ENCODE measurements at places on chromosomes 13 and 19.
A peak's percentile ranks its signal among the peaks of the same experiment; 100 is the strongest.

DNA sequence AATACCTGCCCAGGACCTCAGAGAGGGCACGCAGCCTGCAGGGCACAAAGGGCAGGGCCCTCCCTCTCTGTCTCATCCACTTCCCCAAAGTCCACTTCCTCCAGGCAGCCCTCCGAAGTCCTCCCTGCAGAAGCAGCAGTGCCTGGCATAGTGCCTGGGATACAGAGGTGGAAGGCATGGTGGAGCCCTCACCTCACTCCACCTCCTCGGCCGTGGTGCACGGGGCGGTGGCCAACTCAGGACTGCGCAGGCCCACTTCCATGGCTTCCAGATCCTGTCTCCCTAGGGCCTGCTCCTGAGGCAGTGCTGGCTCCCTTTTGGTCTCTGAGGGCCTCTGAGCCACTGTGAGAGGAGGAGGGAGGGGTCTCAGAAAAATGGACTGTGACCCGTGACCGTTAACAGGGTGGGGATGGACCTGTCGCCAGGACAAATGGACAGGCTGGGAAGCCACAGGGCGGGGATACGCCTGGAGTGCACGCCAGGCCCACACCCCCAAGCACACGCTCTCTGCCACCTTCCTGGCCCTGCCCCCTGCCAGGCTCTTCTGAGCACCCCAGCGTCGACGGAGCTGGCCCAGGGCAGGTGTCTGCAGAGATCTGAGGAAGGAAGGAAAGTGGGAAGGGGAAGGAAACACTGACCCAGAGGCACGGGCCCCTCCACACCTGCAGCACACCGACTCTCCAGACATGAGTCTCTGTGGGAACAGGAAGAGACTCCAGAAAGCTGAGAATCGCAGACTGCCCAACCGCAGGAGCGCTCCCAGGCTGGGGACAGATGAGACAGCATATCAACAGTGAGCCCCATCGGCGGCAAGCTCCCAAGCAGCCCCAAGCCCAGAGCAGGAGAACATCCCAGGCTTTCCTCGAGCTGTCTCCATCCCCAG lies 8.4 kb downstream of the REXO1 start:
- DNase-seq: no peak

DNA sequence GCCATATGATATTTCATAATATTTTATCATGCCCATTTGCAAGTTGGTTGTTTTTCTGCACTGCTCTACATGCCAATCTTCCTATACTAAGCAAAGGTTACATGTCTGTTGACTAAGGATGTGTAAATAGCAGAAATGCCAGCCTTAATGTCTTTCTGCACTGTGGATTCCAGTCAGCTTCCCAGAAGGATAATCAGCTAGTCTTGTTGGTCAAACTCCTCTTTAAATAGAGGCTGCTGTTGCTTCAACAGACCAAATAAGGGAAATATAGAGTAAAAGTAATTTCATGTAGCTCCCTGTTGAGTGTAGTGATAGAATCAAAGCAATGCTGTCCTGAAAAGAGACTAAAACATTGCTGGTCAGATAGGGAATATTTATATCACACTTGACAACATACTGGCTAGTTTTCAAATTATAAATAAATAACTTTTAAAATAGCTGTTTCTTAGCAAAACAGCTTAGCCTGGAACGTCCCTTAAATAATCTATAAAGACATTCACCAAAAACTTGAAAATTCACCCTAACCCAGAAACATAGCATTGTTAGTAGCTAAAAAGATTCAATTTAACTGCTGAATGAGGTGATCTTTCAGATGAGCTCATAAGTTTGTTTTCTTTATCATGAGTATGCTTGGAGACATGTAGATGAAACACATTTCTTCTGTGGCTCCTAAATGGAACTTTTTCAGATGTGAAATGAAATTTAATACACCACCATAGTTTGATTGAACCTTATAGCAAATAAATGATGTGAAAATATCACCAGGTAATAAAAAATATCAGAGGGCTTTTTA lies 56.6 kb downstream of the FRY start:
- DNase-seq: no peak

GRCh38 chr13:42553098-42554046 lies 20.6 kb upstream of the TNFSF11 start:
- no peak for DNase-seq

DNA sequence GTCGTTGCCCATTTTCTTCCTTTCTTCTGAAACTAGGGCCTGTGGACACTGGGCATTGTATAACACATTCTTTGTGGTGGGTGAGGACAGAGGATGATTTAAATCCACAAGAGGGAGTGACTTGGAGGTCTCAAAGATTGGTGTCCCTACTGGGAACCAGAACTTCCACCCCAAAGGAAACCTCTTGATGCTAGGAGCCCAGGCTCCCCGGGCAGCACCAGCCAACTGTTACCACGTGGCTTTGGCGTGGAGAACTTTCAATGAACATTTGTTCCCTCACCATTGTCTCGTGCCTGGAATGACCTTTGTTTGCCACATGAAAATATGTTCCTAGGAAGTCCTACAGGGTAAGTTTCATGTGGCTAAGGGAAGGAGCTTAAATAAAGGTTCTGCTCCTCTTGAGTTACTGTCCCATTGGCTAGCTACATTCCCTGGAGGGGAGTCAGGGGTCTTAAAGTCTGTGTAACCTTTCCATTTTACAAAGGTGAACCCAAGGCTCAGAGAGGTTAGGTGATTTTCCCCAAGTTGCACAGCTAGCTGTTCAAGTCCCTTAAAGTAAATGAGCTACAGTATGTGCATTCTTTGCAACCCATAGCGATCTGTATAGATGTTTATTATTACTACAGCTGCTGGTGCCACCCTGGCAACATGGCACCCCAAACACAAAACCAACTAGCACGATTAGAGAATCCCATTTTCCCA lies 5.0 kb upstream of the CDX2 start:
- DNase-seq: no peak

- DNase-seq: no peak
Observed at GRCh38 chr13:98796798-98797197, 44.3 kb upstream of the SLC15A1 start.

GRCh38 chr13:114090476-114090875 lies 41.9 kb downstream of the RASA3 start:
- no peak for DNase-seq

- peak; percentile 24 for DNase-seq
Observed at GRCh38 chr19:51690454-51691073, 2.6 kb upstream of the SPACA6 start.

DNA sequence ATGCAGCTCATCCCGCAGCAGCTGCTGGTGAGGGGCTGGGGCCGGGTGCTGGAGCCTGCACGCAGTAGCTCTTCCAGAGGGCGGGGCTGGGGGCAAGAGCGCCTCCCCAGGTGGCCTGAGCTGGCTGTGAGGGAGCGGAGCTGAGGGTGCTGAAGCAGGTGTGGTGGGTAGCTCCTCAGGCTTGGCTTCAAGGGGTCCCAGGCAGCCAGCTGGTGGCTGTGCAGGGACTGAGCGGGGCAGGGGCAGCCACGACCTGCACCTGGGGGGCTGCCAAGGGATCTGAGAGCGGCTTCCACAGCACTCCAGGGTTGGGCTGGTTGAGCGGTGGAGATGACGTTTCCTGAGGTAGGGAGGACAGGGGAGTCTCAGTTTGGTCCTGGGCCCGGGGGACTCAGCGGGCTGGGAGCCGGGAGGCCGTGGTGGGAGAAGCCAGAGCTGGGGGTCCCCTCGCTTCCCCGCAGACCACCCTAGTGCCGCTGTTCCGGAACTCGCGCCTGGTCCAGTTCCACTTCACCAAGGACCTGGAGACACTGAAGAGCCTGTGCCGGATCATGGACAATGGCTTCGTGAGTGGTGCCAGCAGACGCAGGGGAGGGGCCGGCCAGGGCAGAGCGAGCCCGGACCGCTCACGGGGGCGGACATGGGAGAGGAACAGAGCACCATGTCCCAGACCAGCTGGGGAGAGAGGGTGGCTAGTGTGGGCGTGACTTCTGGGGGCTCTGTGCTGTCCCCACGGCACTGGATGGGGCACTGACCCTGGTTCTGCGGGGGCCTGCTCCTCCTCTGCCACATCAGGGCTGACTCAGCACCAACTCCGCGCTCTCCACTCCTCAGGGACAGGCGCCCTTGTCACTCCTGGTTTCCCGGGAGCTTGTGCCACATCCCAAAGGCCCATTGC lies 7.4 kb downstream of the PTOV1 start:
- no peak for DNase-seq

- no peak for DNase-seq
Observed at GRCh38 chr19:6374161-6374709, 1.5 kb downstream of the PSPN start.

DNA sequence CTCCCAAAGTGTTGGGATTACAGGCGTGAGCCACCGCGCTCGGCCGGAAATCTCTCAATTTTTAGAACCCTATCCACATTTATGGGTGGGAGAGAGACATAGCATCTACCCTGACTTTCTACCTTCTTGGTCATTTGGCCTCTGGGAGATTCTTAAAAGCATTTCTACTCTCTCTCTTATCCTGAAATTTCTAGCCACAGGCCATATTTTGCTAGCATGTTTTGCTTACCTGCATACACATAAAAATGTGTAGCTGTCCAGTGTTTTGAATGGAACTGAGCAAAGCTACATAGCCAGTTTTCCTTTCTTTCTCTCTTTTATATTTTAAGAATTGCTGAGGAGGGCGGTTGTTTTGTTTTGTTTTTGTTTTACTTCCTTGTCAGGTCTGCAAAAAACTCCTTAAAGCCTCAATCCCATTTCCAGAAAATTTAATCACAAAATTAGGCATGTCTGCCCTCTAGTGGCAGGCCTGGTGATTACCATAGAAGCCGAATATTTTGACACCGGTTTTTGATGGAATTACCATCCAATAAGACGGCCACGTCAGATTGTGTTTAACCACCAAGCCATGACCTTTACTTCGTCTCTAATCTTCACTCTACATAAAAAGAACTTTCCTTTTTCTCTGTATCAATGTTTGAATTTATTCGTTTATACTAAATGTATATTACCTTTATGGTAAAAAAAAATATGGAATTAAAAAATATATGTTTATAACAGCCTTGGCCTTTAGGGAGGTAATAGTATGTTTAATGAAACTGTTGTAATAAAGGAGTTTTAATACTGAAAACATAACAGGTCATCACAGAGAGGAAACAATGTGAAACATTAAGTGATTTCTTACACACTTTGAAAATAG lies 34.4 kb upstream of the OXGR1 start:
- peak; percentile 7 for DNase-seq

DNA sequence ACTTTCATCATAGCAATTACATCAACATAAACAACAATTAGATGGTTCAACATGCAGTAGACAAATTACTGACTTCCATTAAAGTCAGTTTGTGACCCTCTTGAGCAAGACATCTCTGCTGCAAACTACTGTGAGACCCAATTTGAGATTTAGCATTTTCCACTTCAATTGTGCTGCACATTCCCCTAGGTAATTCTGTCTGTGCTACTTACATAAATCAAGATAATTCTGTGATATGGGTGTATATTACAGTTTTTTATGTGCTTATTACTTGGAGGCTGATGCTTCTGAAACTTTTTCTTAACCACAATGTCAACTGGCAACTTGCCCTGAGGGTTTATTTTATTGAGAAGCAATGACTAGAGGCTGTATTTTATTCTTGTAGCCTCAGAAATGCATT lies 1714.4 kb downstream of the OLFM4 start:
- DNase-seq: no peak

- no peak for DNase-seq
Observed at GRCh38 chr13:33728271-33729037, 89.5 kb upstream of the RFC3 start.

- DNase-seq: no peak
Observed at GRCh38 chr13:65834897-65835296, 1395.2 kb downstream of the PCDH9 start.

GRCh38 chr19:12723381-12723640 lies 421 bp downstream of the TNPO2 start:
- DNase-seq: no peak

DNA sequence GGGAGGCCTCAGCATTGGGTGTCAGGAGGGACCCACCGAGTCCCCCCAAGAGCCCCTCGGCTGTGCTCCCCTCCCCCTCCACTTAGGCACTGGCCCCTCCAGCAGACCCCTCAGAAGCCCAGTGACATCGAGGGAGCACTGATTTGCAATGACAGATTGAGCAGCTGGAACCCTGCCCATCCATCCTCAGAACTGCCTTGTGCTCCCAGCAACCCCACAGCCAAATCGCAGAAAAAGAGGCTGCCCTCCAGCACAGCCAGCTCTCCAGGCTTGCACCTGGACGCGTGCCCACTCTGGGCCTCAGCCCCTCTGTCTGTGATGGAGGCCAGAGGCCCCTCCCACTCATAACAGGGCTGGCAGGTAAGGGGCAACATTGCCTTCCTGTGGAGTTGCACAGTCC lies 123.2 kb upstream of the VSTM2B start:
- DNase-seq: no peak
